LHCN-M2 (cell line): ENCODE measurements at places on chromosomes 6 and 20. TPM values are rescaled to one million over a fixed set of nuclear protein-coding genes. Genes with fewer than 3 reads are reported as not detected.

FRS3 gene
- 3.3 and 3.4 TPM in 2 replicates for total RNA-seq

SIGLEC1 gene
- not detected in 2 replicates for total RNA-seq

PHACTR2 gene
- total RNA-seq, result 32.3 and 35.0 TPM in 2 replicates

CABLES2 gene
- total RNA-seq, result 7.0 and 7.2 TPM in 2 replicates

B3GALT4 gene
- 0.06 and 0.19 TPM in 2 replicates for total RNA-seq

TXLNB gene
- 1.2 and 2.1 TPM in 2 replicates for total RNA-seq

MCM3 gene
- 137 and 149 TPM in 2 replicates for total RNA-seq

COL12A1 gene
- total RNA-seq, result 29.0 and 31.5 TPM in 2 replicates
